ENCODE measurements at places on chromosomes 11 and 22.

DNA sequence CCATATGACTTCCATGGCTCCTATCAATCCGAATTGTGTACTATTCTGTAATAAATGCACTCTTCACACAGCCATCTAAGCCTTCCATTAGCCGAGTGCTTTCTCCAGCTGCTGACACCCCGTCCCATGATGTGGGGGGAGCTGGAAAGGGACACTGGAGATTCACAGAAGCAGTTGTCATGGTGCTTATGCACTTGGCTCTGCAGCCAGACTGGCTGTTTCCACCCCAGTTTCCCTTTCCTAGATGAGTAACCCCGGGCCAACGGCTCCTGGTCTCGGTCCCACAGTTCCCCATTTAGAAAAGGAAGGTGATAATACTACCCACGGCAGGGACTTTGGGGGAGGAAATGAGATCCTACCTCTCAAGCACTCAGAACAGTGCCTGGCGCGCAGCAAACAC lies 244.9 kb upstream of the SYN3 start:
- DNase-seq: no peak

DNA sequence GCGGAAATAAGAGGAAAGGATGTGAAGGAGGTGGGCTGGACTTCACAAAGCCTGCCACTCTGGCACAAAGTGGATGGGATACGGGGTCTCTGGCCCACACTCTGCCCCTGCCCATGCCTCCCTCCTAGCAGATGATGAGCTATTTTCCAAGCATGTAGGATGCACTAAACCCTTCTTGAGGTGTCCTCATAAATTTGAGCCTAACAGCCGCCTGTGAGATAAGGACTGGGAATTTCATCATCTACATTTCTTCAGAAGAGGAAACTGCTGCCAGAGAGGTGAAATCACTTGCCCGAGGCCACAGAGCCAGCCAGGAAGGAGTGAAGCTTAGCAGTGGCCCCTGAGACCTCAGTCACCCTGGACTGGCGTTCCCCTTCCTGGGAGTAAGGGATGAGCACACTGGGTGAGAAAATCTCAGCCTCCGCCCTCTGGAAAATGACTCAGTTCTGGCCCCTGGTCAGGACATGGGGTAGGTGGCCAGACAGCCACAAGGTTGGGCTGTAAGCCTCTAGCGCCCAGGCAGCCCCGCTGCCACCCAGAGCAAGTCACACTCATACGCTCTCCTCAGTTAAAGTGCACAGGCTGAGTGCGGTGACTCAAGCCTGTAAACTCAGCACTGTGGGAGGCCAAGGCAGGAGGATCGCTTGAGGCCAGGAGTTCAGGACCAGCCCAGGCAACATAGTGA lies 27.9 kb downstream of the MB start:
- DNase-seq: no peak

DNA sequence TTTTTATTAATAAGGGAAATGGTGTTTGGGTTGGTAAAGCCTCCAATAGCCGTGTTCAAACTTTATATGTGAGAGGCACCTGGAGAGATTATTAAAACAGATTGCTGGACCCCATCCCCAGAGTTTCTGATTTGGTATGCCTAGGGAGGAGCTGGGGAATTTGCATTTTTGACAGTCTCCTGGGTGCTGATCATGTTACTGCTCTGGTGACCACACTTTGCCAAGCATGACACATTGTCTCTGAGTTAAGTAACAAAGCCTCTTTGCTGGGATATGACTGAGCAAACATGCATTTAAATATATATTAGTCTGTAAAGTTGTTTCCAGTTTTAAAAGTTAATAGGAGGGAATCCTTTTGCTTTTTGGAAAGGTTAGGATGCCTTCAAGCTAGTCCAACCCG lies 140.4 kb downstream of the NAV2 start:
- no peak for DNase-seq

DNA sequence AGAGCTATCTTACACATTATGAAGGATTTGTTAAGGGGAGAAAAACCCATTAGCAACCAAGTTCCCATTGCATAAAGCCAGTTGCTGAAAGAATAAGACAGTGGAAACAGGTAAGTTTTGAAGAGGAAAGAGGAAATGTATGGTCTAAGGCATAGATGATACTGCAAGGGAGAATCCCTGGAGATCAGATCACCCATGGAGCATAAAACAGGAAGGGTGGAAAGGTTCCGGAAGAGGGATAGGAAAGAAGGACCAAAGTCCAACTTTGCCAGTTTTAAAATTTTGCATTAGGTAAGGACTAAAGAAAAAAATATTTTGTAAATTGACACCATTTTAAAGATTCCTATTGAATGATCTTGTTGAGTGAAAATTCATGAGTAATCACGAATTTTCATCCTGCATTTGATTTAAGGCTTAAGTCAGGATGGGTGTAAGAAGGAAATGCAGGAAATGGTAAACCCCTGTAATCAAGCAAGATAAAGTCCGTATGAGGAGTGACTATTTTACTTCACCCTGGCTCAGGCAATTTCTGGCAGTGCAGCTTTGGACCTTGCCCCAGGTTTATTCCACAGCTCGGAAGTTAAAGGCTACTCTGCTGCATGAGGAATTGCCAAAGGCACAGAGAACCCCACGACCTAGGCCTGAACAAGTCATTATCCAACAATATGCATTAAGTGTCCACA lies 70.9 kb downstream of the CCDC34 start:
- DNase-seq: no peak

GRCh38 chr11:16297332-16297731 lies 59.0 kb downstream of the SOX6 start:
- no peak for DNase-seq

DNA sequence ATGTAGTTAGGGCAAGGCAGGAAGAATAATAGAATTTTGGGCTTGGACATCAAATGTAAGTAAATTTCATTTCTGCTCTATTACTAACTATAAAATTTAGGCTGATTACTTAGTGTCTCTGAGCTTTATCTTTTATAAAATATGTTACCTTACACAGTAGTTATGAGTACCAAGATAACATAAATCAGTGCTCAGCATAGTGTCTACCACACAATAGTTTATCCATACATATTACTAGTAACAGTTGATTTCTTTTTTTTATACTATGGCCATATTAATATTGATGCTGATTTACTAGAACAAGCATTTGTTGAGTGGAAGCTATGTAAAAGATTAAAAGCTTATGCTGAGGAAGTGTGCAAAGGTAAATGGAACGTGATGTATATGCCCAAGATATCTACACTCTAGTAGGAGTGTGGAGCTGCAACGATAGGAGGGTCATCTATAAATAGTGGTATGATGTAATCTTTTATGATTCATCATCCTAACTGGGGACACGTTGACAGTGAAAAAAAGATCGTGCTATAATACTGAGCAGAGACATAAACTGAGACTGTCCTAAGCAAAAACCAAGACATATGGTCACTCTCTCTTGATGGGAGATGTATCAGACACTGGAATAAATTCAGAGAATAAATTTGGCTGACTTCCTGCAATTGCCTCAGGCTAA lies 8.7 kb upstream of the SLC5A12 start:
- DNase-seq: no peak

DNA sequence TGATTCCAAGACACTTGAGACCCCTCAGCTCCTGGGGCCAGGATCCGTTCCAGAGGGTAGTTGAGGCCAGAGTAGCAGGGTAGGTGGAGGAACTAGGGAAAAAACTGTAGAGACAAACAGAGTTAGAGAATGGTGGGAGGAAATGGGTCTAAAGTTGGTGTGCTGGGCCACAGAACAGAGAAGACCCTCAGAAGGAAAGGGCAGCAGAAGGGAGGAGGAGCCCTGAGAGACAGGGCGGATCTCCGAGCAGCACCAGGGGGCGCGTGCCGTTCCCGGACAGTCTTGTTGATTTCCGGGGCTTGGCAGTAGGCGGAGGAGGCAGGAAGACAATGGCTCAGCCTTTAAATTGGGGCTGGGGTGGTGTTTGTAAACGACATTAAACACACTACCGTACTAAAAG lies 2.4 kb upstream of the CECR2 start:
- no peak for DNase-seq

DNA sequence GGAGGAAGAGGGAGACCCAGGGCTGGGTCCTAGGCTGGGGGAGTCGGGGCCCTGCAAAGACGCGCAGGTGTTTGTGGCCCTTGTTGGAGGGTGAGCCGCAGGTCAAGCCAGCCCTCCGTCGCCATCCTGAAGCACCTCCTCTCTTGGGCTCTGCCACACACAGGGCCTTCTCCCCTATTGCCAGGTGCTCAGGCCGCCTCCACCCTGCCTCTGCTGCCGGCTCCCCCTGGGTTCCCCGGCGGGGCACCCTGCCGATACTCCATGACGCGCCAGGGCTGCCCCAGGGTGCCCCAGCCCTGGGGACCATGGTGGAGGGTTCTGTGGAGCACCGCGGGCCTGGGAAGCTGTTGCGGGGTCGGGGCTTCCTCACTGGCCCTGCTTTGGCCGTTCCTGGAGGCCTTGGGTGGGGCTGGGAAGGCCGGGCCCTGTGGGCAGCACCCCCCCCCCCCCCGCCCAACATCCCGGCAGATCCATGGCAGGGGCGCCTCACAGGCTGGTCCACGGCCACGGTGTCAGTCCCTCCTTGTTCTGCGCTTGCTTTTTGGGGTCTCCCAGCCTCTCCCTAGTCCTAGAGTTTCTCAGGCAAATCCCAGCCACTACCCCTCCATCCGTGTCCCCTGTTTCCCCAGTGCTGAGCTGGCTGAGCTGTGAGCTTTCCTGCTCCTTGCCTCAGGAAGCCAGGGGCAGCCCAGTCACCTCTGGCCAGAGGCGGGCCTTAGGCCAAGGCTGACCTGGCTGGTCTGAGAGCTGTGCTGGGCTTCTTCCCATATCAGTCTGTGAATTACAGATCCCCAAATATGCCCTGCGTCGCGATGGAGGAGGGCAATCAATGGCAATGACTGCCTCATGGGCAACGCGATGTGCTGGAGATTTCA lies 2.3 kb upstream of the ADORA2A start:
- no peak for DNase-seq

- no peak for DNase-seq
These were observed 544.9 kb downstream of the TBC1D22A start for GRCh38 chr22:47307326-47307725.

GRCh38 chr22:44455963-44456358 lies 42.1 kb downstream of the RTL6 start:
- DNase-seq: no peak

DNA sequence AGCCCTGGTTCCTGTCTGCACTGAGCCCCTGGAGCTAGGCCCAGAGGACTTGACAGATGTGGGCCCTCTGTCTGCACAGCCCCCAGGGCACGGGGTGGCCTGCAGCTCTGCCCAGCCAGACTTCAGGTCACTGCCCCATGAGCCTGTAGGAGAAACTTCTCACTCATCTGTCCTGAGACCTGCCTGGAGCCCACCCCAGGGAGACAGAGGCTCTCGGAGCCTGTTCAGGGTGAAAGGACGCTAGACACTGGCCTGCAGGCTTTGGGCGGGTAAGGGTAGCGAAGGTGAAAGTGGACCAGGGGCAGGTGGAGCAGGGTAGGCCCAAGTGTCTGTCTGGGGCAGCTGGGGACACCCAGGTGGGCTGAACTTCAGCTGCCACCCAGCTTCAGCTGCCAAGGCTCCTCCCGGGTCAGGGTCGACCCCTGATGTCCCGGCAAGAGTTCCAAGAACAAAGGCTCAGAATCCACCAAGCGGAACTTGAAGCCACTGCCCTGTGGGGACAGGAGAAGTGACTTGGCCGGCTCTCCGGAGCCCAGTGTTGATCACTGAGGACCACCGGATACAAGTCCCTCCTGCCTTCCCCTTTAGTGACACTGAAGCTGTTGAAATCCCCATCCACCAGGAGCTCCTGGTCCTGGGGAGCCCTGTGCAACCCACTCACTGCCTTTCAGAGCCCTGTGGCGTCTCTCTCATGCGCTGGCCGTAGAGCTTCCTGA lies 90.3 kb downstream of the KCNQ1 start:
- DNase-seq: no peak

- no peak for DNase-seq
These were observed 16.1 kb downstream of the CXCR5 start for GRCh38 chr11:118899706-118900360.

DNA sequence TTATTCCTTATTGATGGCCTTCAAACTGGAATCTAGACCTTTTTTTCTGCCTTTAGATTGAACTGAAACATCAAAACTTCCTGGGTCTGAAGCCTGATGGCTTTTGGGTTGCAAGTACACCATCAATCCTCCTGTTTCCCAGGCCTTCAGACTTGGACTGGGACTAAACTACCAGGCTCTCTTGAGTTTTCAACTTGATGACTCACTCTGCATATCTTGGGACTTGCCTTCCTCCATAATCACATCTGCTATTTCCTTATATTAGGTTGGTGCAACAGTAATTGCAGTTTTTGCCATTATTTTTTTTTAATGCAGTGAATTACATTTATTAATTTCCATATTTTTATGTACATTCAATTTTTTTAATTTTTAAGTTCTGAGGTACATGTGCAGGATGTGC lies 7.0 kb downstream of the OR51B5 start:
- no peak for DNase-seq

- no peak for DNase-seq
These were observed 17.0 kb upstream of the DRICH1 start for GRCh38 chr22:23649071-23649501.

DNA sequence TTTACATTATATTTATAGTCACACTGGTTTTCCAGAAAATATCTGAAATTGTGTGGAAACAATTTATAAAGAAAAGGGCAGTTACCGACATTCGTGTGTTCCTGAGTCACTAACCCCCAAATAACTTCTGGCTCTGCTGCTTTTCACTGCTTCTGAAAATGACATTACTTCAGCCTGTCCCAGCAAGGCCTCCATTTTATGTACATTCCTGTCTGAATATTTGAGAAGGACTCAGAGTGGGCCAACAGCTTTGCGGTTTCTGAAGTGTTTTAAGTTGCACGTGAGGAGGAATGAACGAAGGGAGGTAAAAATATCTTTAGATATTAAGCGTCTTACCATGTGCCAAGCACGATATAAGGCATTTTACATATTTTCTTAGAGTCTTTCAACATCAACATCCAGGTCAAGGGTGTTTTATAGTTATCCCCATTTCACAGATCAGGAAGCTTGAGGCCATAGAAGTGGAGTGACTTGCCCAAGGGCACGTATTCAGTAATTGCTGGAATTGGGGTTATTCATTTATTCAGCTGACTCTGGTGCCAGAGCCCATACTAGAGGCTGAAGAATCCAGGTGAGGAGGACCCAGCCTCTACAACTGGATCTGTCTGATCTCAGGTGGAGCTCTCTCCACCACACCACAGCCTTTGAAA lies 30.8 kb upstream of the WNT11 start:
- DNase-seq: no peak

DNA sequence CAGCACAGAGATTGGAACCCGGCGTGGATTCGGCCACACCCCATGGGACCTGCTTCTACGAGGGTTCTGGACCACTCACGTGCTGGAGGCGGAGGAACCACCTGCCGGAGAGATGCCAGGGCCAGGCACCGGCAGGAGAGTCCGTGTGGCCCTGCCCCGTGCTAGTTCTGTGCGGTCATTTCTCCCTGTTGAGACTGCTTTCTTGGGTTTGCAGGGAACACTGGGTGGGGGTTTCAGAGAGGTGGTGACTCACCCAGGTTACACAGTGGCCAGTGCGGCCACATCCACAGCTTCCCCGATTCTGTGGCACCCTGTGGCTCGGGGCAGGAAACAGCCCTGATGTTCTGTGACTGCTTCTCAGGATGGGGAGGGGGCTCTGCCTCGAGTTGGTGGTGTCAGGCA lies 3.6 kb upstream of the PHLDA2 start:
- DNase-seq: no peak

- DNase-seq: no peak
These were observed 144.6 kb downstream of the WT1 start for GRCh38 chr11:32290783-32291182.

Measured in activated T-helper 1 cell treated with Interleukin-2 at 50 U/mL for 16 hours (primary cell).